ENCODE measurements at places on chromosomes 3 and 15.

DNA sequence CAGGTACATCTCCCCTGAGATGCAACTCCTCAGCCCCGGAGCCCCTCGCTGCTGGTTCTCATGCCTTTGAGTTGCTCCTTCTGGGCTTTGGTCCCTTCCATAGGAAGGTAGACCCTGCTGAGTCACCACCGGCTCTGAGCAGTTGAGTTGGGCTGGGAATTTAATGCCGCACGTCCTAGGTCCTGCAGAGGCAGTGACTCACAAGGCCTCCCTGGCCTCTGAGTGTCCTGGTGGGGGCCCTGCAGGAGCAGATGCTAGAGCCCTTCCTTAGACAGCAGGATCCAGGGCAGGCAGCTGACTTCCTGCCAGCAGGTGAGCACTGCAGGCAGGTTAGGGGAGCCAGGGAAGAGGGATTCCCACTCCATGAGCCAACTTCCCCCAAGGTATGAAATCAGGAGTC lies 5.5 kb upstream of the NTRK3 start:
- DNase-seq: no peak

DNA sequence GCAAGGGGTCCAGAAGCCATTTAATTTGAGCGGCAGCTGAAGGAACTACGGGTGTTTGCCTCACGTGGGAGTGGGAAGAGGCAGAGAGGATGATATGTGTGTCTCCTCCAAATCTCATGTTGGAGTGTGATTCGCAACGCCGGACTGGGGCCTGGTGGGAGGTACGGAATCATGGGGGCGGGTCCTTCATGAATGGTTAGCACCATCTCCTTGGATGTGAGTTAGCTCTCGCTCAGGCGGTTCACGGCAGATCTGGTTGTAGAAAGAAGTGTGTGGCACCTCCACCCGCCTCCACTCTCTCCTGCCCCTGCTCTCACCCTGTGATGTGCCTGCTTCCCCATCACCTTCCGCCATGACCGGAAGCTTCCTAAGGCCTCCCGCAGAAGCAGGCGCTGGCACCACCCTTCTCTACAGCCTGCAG lies 25.4 kb downstream of the XXYLT1 start:
- DNase-seq: no peak

DNA sequence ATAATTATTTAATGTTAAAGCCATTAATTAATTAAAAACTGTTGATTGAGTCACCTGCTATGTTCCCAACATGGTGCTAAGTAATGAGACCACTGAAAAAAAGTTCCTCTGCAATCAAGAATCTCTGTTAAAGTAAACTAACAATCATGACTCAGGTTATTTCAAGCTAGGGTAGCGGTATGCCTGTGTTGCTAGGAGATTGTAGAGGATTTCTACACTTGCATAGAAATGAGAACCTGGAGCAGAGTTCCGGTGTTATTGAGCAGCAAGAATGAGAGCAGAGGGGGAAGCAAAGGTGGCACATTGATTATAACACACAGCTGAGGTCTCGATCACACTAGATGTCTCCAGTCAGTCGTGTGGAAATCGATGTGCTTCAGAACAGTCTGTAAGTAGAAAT lies 41.4 kb downstream of the C3orf85 start:
- no peak for DNase-seq

- no peak for DNase-seq
Measured at GRCh38 chr15:80727196-80727595, 32.1 kb downstream of the ABHD17C start.

DNA sequence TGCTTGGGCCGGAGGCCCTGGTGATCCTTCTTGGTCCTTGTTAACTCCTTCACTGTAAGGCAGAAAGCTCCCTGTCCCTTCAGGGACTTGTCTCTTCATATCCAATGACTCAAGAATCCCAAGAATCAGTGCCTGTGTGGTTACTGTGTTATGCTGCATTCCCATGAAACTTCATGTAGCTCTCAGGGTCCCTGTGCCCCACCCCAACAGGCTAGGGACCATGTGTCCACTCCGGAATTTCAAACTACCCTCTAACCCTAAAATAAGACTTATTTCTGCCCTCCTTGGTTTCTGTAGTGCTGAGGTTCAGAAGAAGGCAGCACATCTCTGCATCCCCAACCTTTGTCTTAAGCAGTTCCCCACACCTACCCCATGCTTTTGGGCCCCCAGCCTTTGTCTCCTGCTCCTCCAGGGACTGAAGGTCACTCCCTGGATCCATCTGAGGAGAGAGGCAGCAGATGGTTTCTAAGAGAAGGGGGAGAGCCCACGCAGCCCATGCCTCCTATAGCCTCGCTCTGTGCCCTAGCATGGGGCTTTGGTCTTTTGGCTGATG lies 531 bp upstream of the MAP1A start:
- DNase-seq: no peak

DNA sequence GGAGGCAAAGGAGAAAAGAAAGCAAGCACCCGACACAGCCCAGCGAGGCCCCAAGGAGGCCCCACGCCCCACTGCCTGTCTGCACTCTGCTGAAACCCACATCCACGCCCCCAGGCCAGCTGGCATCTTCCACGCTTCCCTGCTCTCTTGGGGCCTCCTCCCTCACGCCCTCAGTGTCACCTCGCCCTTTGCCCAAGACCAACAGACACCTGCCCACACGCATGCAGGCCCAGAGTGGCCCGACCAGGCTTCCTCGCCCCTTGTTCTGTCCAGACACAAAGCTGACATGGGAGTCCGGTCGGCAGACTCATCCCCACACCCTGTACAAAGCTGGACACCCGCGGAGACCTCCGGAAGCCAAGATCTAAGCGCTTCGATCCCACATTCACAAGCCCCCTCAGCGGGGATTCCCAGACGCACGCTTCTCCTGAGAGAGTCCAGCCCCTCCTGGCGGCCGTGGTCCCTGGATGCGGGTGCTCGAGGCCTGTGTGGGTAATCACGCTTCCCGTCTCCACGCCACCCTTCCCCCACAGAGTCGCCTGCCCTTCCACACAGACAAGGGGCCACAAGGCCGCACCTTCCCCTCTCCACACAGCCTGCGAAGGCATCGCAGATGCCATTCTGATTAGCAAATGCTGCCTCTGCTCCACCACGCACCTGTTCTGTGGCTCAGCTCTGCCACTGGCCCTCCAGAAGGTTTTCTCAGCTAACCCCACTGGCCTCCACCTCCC lies 176.6 kb downstream of the XXYLT1 start:
- DNase-seq: no peak

GRCh38 chr3:151178208-151178845 lies 24.7 kb downstream of the GPR171 start:
- no peak for DNase-seq

GRCh38 chr3:119598410-119599098 lies 869 bp downstream of the PLA1A start:
- DNase-seq: no peak

- DNase-seq: no peak
Measured at GRCh38 chr3:179981646-179982045, 55.1 kb downstream of the PEX5L start.

GRCh38 chr3:76039431-76039830 lies 254.1 kb upstream of the ZNF717 start:
- DNase-seq: no peak

- DNase-seq: no peak
Measured at GRCh38 chr15:55362641-55363040, 43.6 kb downstream of the PIGB start.

GRCh38 chr15:31343831-31344230 lies 17.2 kb downstream of the KLF13 start:
- DNase-seq: no peak

DNA sequence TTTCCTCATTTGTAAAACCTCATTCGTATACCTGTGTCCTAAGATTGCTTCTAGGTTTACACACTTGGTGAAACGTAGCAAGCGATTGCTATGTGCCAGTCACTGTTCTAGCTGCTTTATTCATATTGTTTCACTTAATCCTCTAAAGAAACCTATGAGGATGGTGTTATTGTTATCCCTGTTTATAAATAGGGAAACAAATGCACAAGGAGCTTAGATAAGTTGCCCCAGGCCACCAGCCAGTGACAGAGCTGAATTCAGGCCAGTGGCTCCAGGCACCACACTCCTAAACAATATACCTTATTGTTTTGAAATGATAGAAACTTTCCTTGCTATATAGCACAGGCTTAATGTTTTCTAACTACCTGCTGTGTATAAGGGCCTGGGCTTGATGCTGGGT lies 44.0 kb downstream of the LPP start:
- DNase-seq: peak; percentile 64

DNA sequence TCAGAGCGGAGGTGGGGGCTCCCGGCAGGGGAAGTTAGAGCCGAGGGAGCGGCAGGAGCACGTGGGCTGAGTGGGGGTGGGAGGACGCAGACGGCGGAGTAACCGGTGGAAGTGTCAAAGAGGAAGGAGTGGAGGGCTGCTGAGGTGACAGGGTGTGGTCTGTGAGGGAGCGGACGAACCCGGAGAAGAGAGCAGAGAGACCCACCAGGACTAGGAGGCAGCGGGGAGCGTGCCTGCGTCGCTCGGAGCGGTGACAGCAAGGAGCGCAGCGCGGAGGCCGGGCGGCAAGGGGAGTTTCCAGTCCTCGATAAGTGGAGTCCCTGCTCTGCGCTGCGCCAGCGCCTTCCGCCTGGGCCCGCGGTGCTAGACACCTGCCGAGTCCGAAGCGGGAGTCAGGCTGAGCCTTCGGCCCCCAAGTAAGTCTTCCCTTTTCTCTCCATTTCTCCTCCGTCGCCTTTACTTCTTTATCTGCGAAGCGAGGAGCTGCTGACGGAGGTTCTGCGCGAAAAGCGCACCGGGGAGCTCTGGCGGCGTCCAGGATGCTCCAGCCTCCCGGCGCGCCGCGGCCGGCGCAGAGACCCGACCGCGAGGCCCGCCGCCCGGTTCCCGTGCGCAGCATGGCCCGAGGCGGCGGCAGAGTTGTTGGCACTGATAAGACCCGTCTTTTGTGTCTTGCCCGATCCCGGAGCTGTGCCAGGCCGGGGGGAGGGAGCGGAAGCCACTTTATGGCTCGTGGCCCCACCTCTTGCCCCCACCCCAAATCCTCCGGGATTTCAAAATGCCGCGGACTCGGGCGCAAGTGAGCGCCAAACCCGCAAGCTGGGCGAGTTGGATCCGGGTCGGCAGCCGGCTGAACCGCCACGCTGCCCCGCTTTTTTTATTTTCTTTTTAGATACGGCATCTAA lies 533.0 kb upstream of the SEMA6D start:
- no peak for DNase-seq

DNA sequence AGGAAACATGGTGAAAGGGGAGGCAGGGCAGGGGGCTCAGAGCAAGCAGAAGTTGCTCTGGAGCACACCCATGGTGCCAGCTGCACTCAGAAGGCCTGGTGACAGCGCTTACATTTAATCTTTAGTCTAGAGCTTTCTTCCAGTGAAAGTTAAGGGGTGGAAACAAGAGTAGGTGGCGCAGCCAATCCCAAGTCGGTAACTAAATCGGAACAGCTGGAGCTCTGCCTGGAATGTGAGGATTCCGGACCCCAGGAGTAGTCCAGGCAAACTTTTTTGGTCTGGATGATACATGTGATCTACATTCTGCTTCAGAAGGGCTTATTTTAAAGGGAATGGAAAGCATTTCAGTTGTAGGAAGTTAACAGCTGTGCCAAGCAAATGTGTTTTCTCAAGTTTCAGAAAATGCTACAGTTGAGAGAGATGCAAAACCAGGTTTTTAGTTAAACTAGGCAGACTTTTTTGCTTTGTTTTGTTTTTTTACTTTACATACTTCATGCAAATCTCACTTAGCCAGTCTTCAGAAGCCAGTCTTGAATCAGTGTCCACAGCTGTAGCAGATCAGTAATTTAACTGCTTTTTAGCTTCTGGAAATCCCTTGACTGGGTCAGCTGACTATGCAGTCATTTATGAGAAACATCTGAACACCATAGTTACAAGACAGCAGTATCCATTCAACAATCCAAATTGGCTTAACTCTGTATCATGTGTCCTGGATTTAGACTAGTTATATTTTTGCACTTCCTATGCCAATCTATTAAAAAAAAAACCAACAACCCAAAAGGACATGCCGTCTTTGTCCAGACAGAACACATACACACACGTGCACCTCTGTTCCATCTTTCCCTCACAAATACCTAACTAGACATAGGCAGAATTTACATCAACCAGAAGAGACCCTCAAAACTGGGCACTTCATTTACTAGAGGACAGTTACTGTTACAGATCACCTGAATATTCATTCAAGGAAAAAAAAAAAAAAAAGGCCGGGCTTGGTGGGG lies 33.2 kb downstream of the ZNF106 start:
- no peak for DNase-seq

GRCh38 chr15:96792216-96792615 lies 461.7 kb downstream of the NR2F2 start:
- no peak for DNase-seq

- DNase-seq: no peak
Measured at GRCh38 chr3:17111586-17111985, 226.8 kb downstream of the PLCL2 start.

DNA sequence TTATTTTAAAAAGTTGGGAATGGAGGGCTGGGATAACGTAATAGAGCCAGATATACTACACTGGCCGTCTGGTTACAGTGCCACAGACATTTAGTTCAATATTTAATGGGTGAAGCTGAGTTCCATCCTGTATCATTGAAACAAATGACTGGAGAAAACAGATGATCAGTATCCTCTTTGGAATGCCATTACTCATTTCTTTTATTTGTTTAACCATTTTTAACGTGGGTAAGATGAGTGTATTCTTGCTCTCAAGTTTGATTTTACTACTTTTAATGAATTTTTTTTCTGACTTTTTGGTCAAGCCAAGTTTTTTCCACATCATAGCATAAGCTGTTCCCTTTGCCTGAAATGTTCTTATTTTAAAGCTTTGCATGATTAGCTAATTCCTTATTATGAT lies 53.9 kb upstream of the GRM7 start:
- no peak for DNase-seq

DNA sequence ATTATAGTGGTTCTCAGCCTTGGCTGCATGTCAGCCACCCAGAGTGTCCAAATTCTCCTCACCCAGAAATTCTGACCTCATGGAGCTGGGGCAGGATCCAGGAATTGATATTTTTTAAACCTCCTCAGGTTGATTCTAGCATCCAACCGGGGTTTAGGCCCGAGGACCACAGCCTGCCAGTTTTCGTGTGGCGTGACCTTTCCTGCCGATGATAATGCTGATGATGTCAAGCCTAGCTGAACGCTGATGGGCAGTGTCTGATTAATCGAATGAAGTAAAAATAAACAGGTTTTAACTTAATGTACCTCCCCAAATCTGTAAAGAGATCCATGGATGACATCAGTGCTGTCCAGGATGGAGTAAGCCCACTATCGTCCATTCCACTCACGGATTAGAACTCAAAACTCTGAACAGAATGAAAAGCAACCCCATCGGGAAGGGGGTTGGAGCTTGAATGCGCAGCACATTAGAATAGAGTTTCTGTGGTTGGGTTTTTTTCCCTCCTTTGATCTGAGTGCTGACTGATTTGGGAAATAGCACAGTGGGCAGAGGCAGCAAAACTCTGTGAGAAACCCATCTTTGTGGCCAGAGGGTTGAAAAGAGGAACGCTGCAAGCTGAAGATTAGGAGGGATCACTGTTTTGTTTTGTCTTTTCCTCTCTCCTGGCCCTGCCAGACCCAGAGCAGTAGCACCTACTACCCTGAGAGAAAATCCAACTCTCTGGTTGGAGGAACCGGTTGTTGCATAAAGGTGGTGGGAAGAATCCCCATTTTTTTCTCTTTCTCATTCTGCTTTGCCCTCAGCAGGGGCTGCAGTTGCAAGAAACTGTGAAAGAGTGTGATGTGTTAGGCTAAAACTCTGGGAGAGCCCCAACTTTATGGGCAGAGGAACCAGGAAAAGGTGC lies 153.9 kb downstream of the APBA2 start:
- no peak for DNase-seq

- DNase-seq: no peak
Measured at GRCh38 chr15:52337198-52337853, 41.7 kb upstream of the MYO5C start.

Measured in HAP-1 (cell line).